ENCODE measurements at places on chromosomes 12 and 14.

- no peak for DNase-seq
Observed at GRCh38 chr14:68359837-68360552, 432.9 kb downstream of the ZFP36L1 start.

DNA sequence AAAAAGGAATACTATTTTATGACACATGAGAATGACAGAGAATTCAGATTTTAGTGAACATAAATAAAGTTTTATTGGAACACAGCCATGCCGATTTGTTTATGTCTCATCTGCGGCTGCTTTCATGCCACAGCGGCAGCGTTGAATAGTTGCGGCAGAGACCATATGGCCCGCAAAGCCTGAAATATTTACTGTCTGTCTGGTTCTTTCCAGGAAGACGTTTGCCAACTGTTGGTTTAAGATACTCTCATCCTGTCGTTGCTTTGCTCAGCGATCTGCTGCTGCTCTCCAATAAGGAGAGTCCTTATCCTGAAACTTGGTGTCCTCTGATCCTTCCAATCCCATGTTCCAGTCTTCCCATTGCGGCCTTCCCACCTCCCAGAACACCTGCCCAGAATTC, 89.9 kb downstream of the SLC24A4 start:
- no peak for DNase-seq

- no peak for DNase-seq
Observed at GRCh38 chr12:1367331-1368291, 226.8 kb downstream of the FBXL14 start.

GRCh38 chr12:71536279-71536938, 96.8 kb downstream of the LGR5 start:
- no peak for DNase-seq

DNA sequence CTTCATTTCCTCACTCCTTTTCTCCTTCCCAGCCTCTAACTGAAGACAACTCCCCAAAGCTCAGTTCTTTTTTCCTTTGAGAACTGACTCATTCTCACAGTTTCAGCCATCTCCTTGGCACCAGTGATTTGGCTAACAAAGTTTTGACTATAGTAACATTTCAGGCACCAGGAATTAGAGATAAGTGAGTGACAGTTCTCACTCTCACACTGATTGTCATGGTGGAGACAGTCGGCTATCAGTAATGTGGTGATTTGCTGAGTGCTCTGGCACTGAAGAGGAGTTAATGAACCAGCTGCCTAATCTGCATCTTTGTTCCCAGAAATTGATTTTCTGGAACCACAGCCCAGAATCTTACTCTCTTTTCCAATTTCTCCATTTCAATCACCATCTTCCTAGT, 29.5 kb downstream of the HELB start:
- no peak for DNase-seq

GRCh38 chr12:98744680-98745079, 99.6 kb downstream of the APAF1 start:
- no peak for DNase-seq

DNA sequence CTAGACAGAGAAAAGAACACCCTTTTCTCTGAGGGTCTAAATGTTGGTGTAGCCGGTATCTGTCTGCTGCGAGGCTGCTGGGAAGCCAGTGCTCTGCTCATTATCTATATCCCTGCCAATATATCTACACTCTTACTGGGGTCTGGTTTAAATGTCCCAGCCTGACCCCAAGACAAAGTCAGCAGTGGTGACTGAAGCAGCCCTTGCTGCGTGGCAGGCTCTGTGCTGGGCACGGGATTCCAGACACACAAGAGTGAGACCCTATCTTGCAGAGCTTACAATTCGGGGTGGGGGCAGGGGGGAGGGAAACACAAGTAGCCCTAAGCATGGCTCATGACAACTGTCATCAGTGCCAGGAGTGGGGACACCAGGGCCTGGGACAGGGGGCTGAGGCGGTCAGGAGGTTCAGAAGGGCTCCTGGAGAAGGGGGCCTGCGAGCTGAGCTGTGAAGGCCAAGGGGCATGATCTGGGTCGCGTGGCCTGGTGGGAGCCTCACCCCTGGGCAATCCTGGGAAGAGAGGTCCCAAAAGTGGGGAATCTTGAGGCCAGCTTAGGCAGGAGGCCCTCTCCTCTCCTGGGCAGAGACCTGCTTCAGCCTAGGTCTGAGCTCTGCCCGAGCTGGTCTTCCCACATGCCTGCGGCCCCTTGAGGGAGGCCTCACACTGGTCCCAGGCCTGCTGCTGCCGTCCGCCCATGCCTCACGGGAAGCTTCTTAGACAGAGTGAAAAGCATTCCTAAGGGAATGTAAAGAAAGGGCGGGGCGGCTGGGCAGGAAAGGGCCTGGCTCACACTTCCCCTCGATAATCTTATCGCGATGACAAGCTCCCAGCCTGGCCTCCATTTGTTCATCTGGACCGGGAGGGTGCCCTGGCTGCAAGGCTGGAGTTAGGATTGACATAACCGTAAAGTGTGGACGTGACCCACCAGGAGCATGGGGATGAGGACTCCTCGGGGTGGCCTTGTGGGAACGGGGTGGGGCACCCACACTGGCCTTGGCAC, 7.3 kb upstream of the RCOR1 start:
- no peak for DNase-seq

- no peak for DNase-seq
Observed at GRCh38 chr14:88632512-88632911, 69.7 kb downstream of the ZC3H14 start.

- no peak for DNase-seq
Observed at GRCh38 chr12:123022846-123023245, 42.4 kb downstream of the ARL6IP4 start.

- DNase-seq, result no peak
Observed at GRCh38 chr14:59450716-59451115, 14.5 kb downstream of the GPR135 start.

GRCh38 chr14:67602076-67602475, 2.0 kb upstream of the PIGH start:
- DNase-seq, result no peak

DNA sequence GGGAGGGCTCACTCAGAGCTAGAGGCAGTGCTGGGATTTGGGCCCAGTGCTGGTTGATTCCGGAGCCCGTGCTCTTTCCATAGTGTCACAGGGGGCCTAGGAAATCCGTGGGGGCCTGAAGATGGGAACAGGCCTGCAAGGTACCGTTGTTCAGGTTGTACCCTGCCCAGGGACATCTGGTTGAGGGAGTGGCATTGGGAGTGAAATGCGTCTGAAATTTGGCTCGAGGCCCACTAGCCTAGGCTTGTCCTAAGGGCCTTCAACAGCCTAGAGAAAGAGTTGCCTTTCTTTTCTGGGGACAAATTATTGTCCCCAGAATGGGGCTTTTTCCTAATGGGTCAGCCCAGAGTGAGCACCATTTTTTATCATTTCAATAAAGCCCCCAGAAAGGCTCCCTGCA, 26.4 kb upstream of the FAM222A start:
- DNase-seq, result no peak

Data from right renal cortex interstitium (tissue), 3 donors.